MM.1S (cell line): ENCODE measurements at places on chromosomes 5 and 9.

- no peaks in the 10 kb centered on the region for H3K27me3 ChIP-seq
- H3K4me1 ChIP-seq: peaks cover 49% of the 10 kb centered on the region
- H3K4me3 ChIP-seq: no peak overlapping the region
- DNase-seq: no peak
- H3K27ac ChIP-seq: no peak overlapping the region; the same call in 1 of the 2 replicates
Measured at GRCh38 chr5:154271466-154271865, 80.9 kb downstream of the GALNT10 start.

DNA sequence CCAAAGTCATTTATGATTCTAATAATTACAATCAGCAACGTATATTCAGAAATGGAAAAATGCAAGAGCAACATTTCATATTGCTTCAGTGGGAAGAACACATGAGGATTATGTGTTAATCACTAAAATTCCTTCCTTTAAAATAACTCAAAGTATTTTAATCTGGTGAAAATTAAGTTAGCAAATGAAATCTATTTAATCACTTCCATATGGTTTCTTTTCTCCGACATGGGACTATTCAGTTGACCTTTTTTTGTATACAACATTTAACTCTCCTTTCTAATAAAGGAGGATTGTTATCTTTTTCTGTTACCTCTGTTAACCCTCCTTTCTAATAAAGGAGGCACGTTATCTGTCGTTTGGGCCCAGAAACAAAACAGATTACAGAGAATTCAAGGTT is 59.9 kb downstream of the HOMER1 start:
- H3K27me3 ChIP-seq: no peaks in the 10 kb centered on the region
- no peak overlapping the region for H3K27ac ChIP-seq
- peaks cover 13% of the 10 kb centered on the region for H3K4me1 ChIP-seq
- no peaks in the 10 kb centered on the region for H3K36me3 ChIP-seq
- DNase-seq: no peak

DNA sequence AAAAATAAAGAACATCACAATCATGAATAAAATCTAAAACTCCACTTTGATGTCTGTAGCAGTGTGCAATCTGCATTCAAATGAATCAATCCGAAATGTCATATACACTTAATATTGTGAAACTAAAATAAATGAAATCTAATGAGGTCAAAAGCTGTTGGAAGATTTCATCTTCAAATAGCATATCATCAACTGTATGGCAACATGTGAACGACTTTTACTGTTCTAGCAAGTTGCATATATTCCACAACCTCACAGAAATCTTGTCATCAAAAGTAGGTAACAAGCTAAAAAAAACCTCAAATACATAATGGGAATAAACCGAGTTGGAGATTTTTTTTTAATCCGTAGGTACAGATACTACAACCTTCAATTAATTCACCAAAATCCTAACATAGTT is 1.2 kb downstream of the PTBP3 start:
- peak overlapping the region; percentile 81; the same call in 1 of the 2 replicates for H3K27ac ChIP-seq
- no peaks in the 10 kb centered on the region for H3K27me3 ChIP-seq
- peaks cover 9% of the 10 kb centered on the region for H3K4me1 ChIP-seq
- no peak for DNase-seq
- peak overlapping the region; percentile 80 for H3K4me3 ChIP-seq
- no peaks in the 10 kb centered on the region for H3K36me3 ChIP-seq

DNA sequence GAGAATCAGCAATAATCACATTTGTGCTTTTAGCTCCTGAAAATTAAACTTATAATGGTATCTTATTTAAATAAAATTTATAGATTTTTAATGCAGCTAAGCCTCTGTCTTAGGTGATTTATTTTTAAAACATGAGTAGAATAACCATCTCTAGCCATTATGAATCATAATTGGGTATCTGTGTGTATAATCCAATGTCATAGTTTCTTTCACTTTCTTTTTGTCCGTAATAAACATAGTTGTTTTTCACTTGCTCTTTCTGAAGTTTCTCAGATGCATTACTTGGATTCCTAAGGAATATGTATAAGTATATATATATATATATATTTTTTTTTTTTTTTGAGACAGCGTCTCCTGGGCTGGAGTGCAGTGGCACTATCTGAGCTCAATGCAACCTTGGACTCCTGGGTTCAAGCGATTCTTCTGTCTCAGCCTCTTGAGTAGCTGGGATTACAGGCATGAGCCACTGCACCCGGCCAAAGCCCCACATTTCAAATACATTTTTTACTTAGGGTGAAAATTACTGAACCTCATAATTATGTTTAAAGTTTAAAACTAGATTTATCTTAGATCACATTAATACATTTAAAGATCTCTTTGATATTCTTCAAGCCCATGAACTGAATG is 377.1 kb downstream of the PRDM9 start:
- no peaks in the 10 kb centered on the region for H3K27me3 ChIP-seq
- peak; percentile 33 for DNase-seq
- no peak overlapping the region for H3K27ac ChIP-seq
- H3K36me3 ChIP-seq: no peaks in the 10 kb centered on the region
- H3K4me1 ChIP-seq: no peaks in the 10 kb centered on the region
- no peak overlapping the region; the same call in 1 of the 2 replicates for H3K4me3 ChIP-seq

DNA sequence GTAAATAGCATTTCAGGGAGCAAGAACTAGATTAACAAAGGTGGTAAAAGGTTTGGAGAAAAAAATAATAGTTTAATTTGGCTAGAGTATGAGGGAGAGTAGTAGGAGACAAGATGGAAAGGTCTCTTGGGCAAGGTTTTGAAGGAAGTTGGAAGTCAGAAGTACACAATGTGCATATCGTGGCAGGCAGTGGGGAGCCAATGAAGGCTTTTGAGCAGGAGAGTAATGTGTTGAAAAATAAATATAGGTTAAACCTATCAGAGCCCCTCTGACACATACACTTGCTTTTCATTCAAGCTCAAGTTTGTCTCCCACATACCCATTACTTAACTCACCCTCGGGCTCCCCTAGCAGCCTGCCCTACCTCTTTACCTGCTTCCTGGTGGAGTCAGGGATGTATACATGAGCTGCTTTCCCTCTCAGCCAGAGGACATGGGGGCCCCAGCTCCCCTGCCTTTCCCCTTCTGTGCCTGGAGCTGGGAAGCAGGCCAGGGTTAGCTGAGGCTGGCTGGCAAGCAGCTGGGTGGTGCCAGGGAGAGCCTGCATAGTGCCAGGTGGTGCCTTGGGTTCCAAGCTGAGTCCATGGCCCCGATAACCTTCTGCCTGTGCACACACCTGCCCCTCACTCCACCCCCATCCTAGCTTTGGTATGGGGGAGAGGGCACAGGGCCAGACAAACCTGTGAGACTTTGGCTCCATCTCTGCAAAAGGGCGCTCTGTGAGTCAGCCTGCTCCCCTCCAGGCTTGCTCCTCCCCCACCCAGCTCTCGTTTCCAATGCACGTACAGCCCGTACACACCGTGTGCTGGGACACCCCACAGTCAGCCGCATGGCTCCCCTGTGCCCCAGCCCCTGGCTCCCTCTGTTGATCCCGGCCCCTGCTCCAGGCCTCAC is at the start of gene CA9:
TSS of gene CA9 (plus strand) at position 797 of the 893 bp plus-strand sequence. CDS start at position 829, 32 bp downstream.
- H3K36me3 ChIP-seq: no peaks in the 10 kb centered on the region
- no peak for DNase-seq
- peaks cover 15% of the 10 kb centered on the region; the same call in 1 of the 2 replicates for H3K27me3 ChIP-seq
- H3K27ac ChIP-seq: no peak within 1 kb of the TSS
- no peaks in the 10 kb centered on the region for H3K4me1 ChIP-seq

GRCh38 chr5:125249400-125249799 is 503.0 kb upstream of the ZNF608 start:
- H3K36me3 ChIP-seq: no peaks in the 10 kb centered on the region
- no peaks in the 10 kb centered on the region for H3K27me3 ChIP-seq
- H3K27ac ChIP-seq: no peak overlapping the region

DNA sequence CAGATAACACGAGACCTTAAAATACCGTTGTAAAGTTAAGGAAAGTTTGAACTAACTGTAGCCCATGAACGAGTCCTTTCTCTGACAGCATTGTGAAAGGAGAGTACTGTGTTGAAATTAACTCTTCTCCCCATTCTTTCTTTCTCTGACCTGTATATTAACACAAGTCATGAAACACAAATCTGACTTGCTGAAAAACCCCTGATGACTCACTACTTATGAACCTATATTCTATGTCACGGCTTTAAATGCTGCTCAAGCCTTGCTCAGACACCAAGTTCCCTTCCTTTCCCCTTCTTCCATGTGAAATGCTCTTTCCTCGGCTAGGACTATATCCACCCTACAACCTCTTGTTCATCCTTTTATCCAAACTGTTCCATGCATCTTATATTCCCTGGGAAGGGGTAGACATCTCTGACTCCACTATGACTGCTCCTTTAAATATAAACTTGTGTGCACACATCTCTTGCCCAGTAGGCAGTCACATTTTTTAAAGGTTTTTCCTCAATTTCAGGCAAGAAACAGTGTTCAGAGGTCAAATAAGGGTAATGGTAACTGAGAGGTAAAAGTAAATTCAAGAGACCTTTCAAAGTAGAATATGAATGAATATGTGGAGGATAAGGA is 142.9 kb downstream of the NFIB start:
- H3K27ac ChIP-seq: no peak overlapping the region
- H3K4me1 ChIP-seq: no peaks in the 10 kb centered on the region
- no peak for DNase-seq
- no peak overlapping the region for H3K4me3 ChIP-seq
- no peaks in the 10 kb centered on the region for H3K36me3 ChIP-seq
- no peaks in the 10 kb centered on the region for H3K27me3 ChIP-seq
